ENCODE measurements at places on chromosomes 4 and X.

- no peak for DNase-seq
Observed at GRCh38 chr4:5615496-5616075, 92.8 kb downstream of the EVC2 start.

DNA sequence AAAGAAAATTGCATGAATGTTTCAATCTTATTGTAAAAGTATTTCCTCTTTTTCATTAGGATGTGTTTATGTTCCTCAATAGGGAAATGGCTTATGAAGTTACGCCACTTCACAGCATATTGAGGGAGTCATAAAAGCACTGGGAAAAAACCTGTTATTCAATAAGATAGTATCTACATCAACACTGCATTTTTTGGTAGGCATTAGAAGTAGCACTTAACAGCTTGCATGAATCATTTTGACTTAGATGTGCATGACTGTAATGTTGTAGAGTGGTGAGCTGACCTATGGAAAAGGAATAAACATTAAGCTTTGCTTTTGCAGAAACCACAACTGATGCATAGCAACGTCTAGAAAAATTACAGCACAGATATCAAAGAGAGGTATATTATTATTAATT is 111.2 kb upstream of the GRXCR1 start:
- DNase-seq, result no peak

DNA sequence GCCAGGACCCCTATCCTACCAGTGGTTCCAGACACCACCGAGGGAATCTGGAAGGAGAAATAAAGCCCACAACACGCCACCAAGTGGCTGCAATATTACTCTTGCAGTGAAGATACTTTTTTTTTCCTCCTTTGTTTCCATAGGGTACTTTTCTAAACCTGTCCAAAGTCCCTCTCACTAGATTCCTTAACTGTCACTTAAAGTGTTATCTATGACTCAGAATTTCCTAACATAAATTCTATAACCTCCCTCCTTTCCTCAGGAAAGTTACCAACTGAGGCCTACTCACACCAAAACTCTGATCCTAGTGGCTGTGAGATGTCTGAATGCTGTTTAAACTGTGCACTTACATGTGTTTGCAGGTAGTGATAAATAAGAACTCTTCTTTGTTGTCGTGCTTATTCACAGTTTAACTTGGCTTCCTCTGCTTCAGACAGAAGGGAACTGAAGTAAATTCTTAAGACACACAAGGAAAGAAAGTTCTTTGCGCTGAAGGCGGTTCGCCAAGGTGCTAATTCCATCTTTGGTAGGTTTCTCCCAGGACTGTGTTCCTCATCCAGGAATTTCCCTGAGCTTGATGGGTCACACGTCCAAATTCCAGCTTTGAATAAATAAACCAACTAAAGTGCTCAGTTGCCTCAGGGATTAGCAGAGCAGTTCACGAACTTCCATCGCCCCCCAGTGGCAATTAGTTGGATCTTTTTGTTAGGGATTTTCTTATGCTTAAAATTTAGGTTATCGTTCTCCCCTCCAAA is 10.7 kb upstream of the HCCS start:
- DNase-seq, result no peak

DNA sequence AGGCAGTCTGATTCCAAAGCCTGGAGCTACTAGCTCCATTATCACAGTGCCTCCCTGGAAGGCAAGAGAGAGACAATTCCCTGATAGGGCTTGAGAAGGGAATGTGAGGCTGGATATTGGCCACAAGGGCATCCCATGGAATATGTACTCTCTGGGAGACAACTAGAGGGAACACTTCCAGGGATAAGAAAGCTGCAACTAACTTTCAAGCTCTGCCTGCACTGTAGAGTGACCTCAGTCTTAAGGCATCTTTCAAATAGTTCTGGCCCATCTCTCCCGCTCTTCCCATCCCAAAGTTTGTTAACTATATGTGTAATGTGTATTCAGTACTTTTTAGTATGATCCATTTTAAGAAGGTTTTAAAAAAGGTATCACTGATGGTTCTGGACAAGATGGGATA is 13.1 kb upstream of the RNF212 start:
- DNase-seq, result no peak

- DNase-seq, result no peak
Observed at GRCh38 chrX:78886550-78886949, 58.6 kb upstream of the P2RY10 start.

GRCh38 chr4:85728464-85728863 is 253.5 kb downstream of the ARHGAP24 start:
- DNase-seq, result no peak

DNA sequence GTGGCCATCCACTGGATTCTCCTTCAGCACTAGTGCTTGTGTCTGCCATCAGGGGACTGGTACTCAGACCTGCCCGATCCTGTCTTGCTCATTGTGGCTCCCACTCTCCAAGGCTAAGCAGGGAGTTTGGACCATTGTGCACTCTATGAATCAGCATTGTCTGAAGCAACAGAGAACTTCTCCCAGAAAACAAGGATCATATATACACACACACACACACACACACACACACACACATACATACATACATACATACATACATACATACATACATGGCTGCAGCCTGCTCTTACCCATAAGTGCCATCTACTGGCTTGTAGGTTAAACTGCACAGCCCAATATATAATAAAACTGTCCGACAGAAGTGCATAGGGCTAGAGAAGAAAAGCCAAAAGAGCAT is 345.3 kb upstream of the LCORL start:
- no peak for DNase-seq

GRCh38 chr4:108683479-108683878 is 33.1 kb downstream of the OSTC start:
- DNase-seq, result no peak

DNA sequence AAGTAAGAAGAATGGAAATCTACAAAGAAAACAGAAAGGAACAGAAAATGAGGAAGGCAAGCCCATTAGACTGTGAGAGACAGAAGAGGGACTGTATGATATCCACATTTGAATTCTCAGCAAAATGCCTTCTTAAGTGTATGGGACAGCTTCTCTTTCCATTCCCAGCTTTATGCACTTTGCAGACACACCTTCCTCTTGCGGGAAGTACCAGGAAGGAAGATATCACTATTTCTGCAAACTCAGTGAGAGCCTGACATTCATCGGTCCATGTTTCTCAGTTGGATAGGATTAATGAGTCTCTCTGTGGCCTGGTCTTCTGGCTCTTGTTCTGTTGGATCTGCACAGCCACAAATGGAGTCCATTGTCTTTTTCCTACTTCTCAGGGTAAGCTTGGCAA is 31.6 kb upstream of the DHX15 start:
- DNase-seq, result no peak

- no peak for DNase-seq
Observed at GRCh38 chr4:8376361-8377102, 64.0 kb downstream of the ACOX3 start.

DNA sequence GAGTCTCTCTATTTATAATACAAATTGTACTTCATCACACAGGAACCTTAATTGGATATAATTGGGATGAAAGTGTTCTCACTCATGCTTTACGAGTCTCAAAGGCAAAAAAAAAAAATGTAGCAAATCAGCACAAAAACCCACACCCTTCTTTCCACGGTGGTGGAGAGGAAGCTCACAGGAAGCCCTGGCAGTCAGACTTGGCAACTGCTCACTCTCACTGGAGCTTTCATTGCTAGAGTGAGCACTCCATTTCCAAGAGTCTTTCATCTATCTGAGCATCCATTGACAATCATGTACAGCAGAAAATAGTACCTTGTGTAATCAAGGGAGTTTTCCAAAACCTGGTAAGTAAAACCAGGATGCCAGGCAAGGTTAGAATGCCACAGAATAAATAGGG is 2159.4 kb upstream of the AGA start:
- no peak for DNase-seq

- DNase-seq, result no peak
Observed at GRCh38 chrX:84477114-84477513, 25.1 kb downstream of the HDX start.

- no peak for DNase-seq
Observed at GRCh38 chrX:132094164-132094563, 33.7 kb downstream of the FRMD7 start.

DNA sequence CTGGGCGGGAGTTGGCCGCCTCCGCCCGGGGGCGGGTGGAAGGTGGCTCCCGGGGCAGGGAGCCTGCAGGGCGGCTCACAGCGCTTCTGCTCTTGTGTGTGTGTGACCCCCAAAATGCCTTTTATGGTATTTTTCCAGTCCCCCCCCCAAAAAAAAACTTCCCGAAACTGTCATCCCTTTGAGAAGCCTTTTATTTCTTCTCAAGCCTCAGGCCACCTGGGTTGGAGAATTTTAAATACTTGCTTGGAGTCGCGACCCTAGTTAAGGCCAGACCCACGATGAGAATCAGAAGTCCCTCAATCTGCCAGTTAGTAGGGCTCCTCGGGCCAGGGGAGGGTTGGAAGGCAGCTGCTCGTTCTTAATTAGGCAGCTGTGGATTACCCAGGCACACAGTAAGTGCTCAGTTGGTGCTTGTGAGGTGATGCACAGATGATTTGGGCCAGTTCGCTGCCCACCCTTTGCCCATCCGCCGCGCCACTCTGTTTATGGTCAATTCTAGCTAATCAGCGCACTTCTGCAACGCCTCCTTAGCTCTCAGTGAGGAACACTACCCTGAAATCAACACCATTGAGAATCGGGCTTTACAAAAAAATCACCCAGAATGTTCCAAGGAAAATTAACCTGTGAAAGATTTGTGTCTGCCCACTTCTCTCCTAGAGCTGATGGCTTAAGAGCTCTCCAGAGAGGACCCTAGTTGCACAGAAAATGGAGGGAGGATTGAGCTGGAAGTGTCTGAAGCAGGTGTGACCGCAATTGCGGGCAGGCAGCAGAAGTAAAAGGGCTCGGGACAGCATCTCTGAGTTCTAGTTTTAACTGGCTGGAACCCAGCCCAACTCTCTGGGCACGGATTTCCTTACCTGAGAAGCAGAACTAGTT is 648 bp upstream of the SCD5 start:
- DNase-seq, result no peak

GRCh38 chrX:10115082-10115481 is 41.7 kb upstream of the CLCN4 start:
- DNase-seq, result no peak

DNA sequence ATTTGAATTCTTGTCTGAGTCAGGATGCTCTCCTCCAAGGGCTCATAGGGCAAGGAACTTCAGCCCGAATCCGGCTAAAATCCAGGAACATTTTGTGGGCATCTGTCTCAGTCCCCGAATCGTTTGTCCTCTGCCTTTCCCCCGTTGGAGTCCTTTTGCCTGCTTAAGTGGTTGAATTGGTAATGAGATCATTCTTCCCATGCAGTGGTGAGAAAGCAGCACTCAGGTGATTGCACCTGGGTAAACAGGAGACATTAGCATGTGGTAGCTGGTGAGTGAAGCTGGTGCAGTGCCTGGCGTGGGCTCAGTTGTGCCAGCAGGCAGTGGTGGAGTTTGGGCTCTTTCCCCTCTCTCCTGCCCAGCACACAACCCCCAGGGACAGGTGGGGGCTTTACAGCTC is 61.9 kb upstream of the MTM1 start:
- no peak for DNase-seq

DNA sequence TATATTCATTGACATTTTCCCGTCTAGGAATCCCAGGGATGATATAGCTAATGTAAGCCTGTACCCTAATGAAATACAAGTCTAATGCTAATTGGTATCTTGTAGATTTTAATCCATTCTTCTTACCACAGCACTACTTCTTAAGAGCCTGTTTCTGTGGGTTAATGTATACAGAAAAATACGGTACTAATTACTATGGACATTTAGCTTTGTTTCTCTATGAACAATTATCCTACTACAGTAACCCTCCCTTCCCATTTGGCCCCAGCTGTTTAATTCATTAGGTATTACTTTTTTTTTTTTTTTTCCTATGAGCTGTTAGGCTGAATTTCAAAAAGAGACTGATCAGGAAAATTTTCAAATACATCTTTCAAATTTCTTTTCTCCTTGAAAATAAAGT is 245.1 kb upstream of the SLC7A11 start:
- DNase-seq, result no peak

DNA sequence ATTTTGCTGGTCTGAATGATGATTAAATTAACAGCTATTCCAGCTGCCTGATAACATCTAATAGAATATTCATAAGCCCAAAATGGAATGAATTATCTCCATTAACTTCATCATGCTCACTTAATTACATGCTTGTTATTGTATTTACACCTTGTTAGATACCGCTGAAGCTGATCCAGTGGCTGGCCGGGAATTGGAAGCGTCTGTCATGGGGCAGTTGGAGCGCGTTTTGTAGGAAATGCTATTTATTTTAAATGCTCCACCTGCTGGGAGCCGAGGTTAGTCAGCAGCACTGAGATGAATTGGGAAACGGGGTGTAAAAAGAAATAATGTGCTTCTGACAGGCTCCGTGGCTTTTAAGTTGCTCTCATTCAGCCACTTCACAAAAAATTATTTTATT is 25.2 kb downstream of the ARX start:
- no peak for DNase-seq

- DNase-seq, result no peak
Observed at GRCh38 chr4:53121264-53121865, 244.5 kb downstream of the SCFD2 start.

- DNase-seq, result no peak
Observed at GRCh38 chr4:83118869-83119268, 4.3 kb upstream of the PLAC8 start.

DNA sequence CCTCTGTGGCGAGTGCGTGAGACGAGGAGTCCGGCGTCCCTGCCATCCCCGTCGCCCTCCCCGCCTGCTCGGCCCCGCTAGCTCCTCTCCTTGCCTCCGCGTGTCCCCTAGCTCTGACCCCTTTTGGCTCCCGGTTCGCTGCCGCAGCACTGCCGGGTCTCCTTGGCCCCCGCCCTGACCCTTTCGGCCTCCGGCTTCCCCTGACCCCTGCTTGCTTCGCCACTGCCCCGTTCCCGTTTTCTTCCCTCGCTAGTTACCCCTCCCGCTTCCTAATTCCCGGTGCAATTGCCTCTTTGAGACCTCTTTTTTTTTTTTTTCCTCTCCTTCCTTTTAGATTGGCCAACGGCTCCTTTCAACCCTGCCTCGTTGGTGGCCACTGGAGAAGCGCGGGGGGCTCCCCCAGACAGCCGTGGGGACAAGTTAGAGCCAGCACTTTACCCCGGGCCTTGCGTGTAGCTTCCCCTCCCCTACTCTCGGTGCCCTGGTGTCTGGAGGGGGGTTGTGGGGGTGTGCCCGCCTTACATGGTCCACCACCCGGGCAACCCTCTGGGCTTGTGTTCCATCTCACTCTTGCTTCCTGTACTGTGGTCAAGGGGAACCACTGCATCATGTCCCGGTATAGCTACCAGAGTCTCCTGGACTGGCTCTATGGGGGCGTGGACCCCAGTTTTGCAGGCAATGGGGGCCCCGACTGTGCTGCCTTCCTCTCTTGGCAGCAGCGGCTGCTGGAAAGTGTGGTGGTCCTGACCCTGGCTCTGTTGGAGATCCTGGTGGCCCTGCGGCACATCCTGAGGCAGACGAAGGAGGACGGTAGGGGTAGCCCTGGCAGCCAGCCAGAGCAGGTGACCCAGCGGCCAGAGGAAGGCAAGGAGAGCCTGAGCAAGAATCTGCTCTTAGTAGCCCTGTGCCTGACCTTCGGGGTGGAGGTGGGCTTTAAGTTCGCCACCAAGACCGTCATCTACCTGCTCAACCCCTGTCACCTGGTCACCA is 548 bp downstream of the TMEM164 start:
- no peak for DNase-seq

GRCh38 chrX:46755671-46756070 is 3.2 kb downstream of the SLC9A7 start:
- no peak for DNase-seq

- no peak for DNase-seq
Observed at GRCh38 chr4:81214881-81215868, at the start of gene PRKG2. Gene PRKG2, minus strand, starts transcription at chr4:81215222. Its CDS starts 10,175 bp downstream, at chr4:81205047.

- no peak for DNase-seq
Observed at GRCh38 chr4:54139332-54139731, 39.4 kb downstream of the GSX2 start.

- DNase-seq, result no peak
Observed at GRCh38 chr4:145042601-145043285, 55.3 kb downstream of the ANAPC10 start.

GRCh38 chr4:31261632-31262031 is 541.5 kb downstream of the PCDH7 start:
- no peak for DNase-seq

Measured in stimulated activated CD8-positive, alpha-beta memory T cell treated with anti-CD3 and anti-CD28 coated beads, Interleukin-2, amount 100 ng/mL, for 1 hour (primary cell).